ENCODE measurements at places on chromosomes 2 and 18.

DNA sequence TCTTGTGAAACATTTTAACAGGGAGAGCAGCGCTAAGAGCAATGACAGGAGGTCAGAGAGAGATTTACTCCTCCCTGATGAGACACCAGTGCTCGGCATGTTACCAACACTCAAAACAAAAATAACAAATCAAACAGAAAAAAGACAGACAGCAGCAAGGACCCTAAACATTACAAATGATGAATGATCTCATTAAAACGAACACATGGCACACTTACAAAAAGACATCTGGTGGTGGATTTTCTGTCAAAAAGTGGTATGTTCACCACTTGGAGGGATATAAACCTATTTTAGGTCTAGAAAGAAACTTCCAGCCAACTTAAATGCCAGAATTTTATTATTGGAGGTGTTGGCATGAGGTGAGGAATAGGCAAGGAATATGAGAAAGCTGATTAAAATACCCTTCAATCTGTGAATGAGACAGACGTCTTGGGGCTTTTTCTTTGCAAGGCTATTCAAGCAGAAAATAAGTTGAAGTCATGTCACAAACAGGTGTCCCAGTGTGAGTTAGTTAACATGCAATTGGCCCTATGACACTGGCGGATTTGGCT is 112.8 kb downstream of the PRELID3A start:
- peak; percentile 21 for DNase-seq

- DNase-seq: no peak
Measured at GRCh38 chr2:99445065-99445464, 44.8 kb downstream of the REV1 start.

DNA sequence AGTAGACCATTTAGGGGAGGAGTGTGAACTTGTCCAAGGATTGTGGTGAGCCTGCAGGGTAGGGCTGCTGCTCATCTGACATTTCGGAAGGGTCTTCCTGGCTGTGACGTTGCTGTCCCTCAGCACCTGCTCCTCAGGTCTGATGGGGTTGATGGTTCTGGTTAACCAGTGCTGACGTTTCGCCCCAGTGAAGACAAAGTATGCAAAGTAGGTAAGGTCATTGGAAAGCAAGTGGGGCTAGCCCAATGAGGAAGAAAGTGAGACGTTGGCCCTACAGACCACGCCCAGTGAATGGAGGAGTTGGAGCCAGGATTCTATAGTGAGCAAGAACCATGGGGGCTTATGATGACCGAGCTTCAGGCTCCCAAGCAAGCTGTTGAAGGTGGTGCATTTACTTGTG is 33.4 kb upstream of the ZNF396 start:
- no peak for DNase-seq

DNA sequence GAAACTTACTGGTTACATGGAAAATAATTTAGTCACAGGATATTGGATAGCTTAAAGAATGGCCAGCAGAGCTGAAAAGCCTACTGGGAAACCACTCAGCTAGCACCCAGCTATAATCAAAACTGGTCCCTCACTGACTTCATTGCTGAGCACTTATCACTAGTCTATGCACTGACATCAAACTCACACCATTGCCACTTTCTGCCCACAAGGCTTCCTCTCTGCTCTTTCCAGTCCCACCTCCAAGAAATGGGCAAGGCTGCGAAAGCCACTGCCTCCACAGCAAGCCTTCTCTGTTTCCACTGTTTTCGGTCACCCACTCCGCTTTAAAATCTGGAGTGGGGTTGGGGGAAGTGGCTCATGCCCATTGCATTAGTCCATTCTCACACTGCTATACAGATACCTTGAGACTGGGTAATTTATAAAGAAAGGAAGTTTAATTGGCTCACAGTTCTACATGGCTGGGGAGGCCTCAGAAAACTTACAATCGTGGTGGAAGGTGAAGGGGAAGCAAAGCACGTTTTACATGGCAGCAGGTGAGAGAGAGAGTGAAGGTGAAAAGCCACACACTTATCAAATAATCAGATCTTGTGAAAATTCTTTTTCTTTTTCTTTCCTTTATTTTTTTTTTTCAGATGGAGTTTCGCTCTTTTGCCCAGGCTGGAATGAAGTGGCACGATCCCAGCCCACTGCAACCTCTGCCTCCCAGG is 77.0 kb upstream of the CERS6 start:
- no peak for DNase-seq

DNA sequence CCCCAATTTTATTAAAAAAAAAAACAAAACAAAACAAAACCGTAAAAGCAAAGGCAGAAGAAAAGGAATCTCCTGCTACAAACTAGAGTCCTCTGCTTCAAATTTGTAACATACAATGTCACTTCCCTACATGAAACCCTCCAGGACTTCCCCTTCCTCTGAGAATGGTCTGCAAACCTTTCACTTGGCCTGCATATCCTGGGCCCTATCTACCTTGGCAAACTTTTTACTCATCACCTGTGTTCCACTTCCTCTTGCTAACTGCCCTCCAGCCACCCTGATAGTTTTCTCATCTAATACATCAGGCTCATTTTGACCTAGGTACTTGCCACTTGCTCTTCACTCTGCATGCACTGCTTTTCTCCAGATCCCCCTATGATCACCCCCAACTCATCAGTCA is 255.5 kb downstream of the ETAA1 start:
- no peak for DNase-seq

- DNase-seq: no peak
Measured at GRCh38 chr2:113776949-113777348, 20.5 kb upstream of the SLC35F5 start.

GRCh38 chr2:178279142-178279541 is 84.8 kb downstream of the OSBPL6 start:
- DNase-seq: no peak

- DNase-seq: no peak
Measured at GRCh38 chr2:228705318-228705717, 523.8 kb upstream of the SPHKAP start.

DNA sequence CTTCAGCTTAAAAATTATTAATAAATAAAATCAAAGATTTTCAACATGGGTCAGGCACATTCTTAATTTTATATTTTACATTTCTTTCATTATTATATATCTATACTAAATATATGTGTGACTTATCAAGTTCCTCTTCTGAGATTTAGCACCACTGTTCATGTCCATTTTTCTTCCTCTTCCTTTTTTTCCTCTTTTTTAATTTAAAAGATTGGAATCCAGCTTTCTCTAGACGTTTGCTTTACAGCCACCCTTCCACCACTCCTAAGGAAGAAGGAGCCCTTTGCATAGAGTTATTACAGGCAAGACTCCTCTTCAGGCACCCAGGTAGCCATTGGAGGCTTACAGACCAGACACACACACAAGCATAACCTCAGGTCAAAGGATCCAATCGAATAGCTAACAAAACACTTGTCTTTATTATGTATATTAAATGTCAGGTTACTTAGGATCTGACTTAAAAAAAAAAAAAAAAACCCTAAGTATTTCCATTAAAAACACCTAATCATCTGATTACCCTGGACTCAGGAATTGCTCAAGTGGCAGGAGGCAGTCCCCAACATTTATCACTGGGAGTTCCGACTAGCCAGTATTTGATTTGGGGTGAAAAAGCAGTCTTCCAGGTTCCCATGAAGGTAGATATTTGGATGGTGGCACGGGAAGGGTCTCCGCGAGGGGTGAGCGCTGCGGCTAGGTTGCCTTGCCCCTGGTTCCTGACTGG is 2.4 kb upstream of the ZEB2 start:
- DNase-seq: no peak

DNA sequence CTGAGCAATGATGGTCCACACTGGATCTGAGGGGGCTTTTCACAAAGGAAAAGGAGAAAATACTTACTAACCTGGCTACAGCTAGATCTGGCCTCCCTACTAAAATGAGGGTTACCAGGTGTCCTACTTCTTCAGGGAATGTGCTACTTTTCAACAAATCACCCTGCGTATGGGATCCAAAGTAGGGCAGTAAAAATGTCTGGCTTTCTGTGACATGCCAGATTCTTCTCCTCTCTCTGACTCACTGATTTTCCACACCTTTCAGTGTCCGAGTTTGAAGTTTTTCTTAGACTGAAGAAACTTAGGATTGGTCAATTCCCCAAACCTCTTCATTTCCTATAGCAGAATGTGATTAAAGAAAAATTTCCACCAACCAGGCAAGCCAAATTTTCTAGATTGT is 71.2 kb downstream of the SLC8A1 start:
- DNase-seq: peak; percentile 68

GRCh38 chr2:69677914-69678313 is 34.4 kb upstream of the AAK1 start:
- no peak for DNase-seq

DNA sequence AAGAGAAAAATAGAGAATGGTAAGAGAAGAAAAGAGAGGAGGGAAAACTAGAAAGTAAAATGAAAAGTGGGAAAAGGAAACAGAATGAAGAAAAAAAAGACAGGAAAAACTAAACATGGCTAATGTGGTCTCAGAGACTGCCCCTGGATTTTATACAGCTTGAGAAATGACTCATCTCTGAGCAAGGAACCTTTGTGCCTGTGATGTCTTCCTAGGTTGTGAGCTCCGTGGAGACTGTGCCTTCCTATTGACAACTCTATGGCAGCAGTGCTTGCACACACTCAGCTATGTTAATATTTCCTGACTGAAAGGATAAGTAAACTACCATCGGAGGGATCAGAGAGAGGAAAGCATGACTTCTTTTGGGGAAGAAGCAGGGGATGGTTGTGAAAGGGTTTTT is 203.8 kb downstream of the RDH14 start:
- DNase-seq: no peak

- no peak for DNase-seq
Measured at GRCh38 chr18:49626842-49627467, 65.1 kb downstream of the LIPG start.

GRCh38 chr2:31578316-31578715 is 2.4 kb downstream of the SRD5A2 start:
- DNase-seq: no peak

DNA sequence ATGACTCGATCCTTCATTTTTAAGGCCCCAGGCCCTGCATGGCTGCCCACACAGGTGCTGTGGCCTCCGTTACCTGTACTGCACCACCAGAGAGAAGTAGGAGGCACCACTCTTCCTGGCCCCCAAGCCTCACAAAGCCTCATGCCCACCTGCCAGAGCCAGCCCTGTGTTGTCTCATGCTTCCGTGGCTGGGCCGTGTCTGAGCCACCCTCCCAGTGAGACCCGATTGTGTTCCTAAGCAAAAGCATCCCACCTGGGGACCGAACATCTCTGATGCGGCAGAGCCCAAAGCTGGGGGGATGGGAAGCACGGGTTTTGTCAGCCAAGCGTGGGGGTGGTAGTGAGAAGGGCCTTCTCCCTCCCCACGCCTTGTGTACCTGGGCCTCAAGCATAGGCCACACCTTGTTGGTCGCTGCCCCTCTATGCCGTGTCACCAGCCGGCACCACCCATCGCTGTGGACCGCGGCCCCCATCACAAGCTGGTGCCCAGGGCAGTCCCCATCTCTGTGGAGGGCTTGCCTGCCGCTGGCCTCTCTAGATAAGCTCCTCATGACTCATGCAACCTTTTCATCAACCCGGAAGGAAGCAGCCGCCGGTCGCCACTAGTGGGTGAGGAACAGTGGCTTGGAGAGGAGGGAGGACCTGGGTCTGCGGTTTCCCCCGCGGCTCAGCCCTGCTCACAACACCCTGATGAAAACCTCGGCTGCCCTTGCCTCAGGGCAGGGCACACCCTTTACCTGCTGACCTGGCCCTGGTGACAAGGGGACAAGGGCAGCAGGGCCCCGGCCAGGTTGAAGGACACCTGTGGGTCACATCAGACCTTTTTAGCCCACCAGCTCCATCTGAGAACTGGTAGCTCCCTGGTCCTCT is 2.7 kb upstream of the RNPEPL1 start:
- DNase-seq: peak; percentile 64

GRCh38 chr2:209121691-209122090 is 302.2 kb upstream of the MAP2 start:
- no peak for DNase-seq

GRCh38 chr2:239685965-239686364 is 285.1 kb upstream of the HDAC4 start:
- no peak for DNase-seq

GRCh38 chr18:25662272-25662671 is 310.3 kb upstream of the ZNF521 start:
- DNase-seq: no peak

GRCh38 chr2:237165405-237166276 is 80.0 kb downstream of the COPS8 start:
- no peak for DNase-seq

GRCh38 chr2:225693259-225693658 is 293.7 kb downstream of the NYAP2 start:
- no peak for DNase-seq

- no peak for DNase-seq
Measured at GRCh38 chr2:122535960-122536505, 780.6 kb downstream of the TSN start.

- no peak for DNase-seq
Measured at GRCh38 chr2:74767618-74768017, 66.3 kb upstream of the HK2 start.

DNA sequence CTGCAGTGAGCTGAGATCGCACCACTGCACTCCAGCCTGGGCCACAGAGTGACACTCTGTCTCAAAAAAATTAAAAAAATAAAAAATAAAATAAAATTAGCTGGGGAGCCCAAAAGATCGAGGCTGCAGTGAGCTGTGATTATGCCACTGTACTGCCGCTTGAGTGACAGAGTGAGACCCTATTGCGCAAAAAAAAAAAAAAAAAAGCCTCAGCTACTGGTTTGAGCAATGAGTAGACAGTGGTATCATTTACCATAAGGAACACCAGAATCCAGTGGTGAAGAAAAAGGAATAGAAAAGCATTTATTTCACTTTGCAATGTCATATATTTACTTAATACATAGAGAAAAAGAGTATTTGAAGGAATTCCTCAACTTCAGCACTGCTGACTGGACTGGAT is 3.0 kb downstream of the SAP130 start:
- DNase-seq: no peak

GRCh38 chr2:189304360-189304759 is 124.8 kb upstream of the COL5A2 start:
- no peak for DNase-seq

DNA sequence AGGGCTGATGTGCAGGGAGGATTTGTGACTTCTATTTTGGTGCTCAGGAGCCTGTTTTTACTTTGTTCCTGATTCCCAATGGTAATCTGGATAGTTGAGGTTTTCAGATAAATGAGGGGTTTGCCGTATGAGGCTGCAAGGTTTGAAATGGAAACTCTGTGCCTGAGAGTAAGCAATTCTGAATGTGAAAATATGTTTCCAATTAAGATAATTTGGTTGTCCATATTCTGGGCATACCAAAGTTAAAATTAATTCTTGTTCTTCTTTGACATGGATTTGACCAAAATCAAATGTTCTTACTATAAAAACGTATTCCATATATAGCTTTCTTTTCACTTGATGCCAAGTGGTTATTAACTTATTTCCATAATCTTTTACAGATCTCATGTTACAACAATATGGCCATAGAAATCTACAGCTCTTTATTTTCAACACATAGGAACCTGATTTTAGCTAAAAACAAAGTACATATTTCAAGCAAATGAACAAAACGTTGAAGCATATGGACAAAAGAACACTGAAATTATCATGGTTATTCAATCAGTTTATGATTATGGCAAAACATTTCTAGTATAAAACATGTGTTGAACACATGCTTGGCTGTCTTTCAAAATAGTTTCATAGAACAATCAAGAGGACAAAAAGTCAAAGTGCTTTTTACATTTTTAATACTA is 63.4 kb upstream of the ARHGAP28 start:
- no peak for DNase-seq

Measured in uterus (tissue), 4 donors.